ENCODE measurements at places on chromosomes 2 and 18.

GRCh38 chr2:239773228-239774141 lies 251.7 kb downstream of the NDUFA10 start:
- no peak for DNase-seq

DNA sequence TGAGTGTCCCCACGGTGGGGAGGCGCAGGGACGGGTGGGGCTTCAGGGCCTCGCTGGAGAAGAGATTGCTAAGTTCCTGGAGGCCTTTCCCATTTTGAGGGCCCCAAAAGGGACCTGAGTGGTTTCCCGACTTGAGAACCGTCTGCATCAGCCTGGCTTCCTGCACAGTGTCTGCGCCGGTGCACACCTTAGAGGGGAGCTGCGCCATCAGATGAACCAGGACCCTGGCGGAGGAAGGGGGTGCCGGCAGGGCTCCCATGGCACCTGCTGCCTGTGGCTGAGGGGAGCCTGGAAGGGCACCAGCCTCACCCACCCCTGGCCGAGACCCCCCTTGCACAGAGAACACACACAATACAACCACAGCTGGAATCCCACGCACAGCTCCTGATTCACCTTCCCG lies 465.1 kb upstream of the MYT1L start:
- no peak for DNase-seq

DNA sequence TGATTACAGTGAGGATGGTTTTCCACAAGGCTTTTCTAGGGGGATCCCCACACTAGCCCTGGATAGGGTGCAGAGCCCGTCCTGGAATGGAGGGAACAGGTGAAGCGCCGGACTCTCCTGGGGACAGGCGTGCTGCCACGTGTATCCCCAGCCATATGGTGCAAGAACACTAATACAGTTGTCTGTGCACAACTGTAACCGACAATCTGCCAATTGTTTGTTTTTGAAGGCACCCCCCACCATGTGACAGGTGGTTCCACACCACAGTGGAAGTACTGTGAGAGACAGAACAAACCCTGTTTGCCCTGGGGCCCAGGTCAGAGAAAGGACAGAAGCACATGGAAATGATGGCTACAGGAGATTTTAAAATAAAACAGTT lies 52.9 kb downstream of the MYCN start:
- no peak for DNase-seq

DNA sequence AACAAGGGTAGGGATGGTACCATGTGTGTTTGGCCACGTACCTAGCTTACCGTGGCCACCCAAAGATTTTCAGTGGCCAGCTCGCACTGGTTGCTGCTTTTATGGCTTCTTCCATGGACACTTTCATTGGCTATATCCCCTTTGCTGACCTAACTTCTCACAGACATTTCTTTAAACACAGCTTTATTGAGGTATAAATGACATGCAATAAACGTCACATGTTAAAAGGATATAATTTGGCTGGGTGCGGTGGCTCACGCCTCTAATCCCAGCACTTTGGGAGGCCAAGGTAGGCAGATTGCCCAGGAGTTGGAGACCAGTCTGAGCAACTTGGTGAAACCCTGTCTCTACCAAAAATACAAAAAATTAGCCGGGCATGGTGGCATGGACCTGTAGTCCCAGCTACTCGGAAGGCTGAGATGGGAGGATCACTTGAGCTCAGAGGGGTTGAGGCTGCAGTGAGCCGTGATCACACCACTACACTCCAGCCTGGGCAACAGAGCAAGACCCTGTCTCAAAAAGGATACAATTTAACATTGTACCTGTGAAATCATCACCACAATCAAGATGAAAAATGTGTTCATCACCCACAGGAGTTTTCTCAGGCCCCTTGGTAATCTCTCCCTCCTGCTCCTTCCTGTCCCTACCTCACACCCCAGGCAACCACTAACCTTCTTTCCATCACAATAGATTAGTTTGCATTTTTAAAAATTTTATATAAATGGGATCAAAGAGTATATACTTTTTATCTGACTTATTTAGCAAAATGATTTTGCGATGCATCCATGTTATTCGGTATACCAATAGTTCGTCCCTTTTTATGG lies 127.8 kb upstream of the PPP1CB start:
- DNase-seq: no peak

DNA sequence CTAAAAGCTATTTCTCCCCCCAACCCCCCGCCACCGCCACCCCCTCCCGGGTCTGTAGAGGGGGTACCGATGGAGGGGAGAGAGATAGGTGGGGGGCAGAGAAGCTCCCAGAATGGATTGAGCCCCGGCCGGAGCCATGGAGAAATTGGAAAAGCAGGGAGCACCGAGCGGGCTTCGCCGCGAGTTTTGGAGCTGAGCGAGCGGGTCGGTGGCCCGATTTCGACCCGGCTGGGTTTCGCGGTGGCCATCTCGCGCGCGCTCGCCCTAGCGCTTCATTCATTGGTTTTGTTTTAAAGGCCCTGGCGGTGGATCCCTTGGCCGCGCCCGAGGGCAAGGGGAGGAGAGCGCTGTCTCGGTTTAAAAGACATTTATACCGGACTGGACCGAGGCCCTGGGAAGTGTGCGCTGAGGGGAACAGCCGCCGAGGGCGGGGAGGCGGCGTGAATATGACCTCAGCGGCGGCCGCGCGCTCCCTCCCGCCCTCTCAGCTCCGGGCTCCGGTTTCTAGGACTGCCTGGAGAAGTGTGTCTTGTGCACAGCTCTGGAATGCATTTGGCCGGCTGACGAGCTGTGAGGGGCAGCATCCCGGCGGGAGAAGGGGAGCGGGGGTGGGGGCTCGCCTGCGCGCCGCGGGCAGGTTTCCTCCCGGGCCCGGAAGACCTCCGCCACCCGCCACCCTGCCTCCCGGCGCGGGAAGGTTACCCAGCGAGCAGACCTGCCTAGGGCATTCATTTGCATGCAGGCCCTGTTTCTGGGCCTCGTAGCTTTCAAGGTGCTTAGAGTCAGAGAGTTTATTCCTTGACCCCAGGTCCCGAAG lies 1.7 kb upstream of the SMAD7 start:
- DNase-seq: peak; percentile 62

DNA sequence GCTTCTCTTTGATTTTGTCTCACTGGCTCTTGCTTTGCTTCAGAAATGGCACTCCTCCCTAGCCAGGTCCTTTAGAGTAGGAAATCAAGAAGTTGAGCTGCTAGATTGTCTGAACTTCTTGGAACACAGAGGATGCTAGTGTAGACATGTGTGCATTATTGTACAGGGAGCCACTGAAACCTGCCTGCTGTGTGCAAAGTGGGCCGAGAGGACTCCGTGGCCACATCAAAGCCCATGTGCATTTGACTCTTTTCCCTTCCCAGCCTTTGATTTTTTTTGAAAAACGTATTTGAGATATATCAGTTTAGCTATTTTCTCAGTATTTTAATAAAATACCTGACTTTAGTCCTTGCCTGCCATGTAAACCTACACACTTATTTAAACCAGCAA lies 83.1 kb downstream of the TMEM247 start:
- no peak for DNase-seq

- no peak for DNase-seq
These were observed 250.5 kb downstream of the HDAC4 start for GRCh38 chr2:239150125-239151011.

GRCh38 chr18:76161983-76162382 lies 333.1 kb downstream of the ZNF516 start:
- DNase-seq: no peak

DNA sequence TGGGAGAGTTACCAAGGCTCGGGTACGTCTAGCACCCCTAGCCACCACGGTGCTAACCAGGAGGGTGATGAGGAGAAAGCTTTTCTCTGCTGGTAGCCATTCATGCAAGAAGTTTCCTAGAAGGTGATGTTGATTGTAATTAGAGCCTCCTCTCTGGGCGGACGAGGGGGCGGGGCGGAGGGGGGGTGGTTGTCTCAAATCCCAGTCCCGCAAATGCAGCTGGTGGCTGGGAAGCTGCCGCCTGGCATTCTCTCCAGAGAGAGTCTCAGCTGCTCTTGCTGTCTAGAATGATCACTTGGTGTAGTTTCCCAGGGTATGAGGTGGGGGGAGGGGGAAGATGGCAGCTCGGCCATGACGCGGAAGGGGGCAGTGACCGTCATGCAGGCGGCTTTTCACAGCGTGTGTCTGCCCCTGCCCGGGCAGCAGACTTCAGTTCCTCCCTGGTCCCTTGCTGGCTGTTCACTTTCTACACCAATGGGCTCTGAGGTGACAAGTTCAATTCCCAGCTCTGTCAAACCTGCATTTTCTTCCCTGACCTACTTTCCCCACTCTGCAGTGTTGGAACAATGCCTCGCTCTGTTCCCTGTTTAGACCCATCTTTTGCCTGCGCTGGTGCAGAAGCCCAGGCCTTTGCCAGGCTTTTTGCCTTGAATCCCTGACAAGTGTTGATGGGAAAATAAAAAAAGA lies 61.5 kb upstream of the KLF7 start:
- DNase-seq: peak; percentile 73

DNA sequence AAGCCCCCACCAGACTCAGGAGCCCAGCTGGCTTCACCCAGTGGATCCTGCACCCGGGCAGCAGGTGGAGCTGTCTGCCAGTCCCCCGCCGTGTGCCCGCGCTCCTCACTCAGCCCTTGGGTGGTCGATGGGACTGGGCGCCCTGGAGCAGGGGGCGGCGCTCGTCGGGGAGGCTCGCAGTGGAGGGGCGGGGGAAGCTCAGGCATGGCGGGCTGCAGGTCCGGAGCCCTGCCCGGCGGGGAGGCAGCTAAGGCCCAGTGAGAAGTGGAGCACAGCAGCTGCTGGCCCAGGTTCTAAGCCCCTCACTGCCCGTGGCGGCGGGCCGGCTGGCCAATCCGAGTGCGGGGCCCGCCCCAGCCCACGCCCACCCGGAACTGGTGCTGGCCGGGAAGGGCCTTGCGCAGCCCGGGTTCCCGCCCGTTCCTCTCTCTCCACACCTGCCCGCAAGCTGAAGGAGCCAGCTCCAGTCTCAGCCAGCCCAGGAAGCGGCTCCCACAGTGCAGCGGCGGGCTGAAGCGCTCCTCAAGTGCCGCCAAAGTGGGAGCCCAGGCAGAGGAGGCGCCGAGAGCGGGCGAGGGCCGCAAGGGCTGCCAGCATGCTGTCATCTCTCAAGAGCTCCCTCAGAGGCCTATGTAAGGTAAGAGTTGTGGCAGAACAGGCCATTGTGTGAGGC lies 1307.8 kb upstream of the TMEFF2 start:
- no peak for DNase-seq

GRCh38 chr2:1024981-1025380 lies 74.3 kb downstream of the SNTG2 start:
- DNase-seq: peak; percentile 57
